Transverse colon (tissue), 4 donors: ENCODE measurements at places on chromosomes 4 and X. TPM values are rescaled to one million over a fixed set of nuclear protein-coding genes. Genes with fewer than 3 reads are reported as not detected.
A peak's percentile ranks its signal among the peaks of the same experiment; 100 is the strongest.

- DNase-seq = no peak
These were observed 225.7 kb upstream of the PSAPL1 start for GRCh38 chr4:7660176-7661039.

DNA sequence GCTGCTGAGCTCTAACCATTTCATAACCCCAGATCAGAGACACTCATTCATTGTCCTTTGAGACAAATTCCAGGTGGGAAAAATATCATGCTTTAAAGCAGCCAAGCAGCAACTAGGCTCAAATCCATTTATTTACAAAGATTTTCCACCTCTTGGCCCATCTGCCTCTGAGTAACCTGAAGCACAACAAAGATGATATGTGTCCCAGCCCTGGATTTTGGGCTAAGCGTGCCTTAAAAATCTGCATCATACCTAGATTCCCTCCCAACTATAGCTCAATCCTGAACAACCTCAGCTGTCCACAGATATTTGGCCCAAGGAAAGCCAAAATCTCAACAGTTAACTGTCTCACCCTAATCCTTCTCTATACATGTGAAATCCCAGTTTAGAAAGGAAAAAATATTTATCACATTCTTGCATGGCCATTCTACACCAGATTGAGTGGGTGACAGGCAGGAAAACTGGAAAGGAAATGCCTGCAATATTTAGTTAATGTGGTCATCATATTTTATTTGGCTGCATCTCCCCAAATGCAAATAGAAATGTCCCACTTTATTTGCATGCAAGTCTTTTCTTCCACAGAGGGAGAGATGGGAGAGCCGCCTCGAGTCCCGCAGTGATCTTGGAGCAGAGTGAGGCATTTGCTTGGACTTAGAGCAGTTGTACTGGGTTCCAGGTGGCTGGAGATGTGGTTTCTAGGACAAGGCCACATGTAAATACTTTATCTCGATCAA, 146.4 kb upstream of the EOLA2 start:
- DNase-seq = no peak

GRCh38 chrX:106894392-106894909, 8.7 kb downstream of the RIPPLY1 start:
- peak; percentile 45 for DNase-seq

Gene CCKAR
- total RNA-seq = not detected

Gene PPP4R3C
- not detected for total RNA-seq

Gene GAGE12H
- not detected for total RNA-seq
